Vagina (tissue), 2 donors: ENCODE measurements at places on chromosomes 13 and 19.

GRCh38 chr19:50952910-50953309 is at the start of gene KLK5:
KLK5 (minus strand) TSS chr19:50953038; CDS start chr19:50952657, 381 bp downstream.
- no peak for DNase-seq

DNA sequence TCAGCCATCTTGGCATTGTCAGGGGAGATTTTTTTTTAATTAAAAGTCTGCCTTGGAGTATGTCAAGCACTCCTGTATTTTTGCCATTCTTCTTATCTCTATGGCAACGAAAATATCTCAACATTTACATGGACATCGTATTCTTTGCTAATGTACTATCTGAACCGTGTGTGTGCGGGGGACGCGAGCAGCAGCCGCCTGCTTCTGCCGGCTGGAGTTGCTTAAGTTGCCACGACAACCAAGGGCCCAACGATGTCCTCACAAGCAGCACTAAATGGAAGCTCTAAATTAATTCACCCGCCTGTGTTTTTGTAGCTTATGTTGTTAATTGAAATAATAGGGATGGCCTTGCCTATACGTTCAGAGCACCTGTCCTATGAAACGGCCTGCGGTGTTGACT is 309.5 kb downstream of the TEX29 start:
- DNase-seq: no peak

DNA sequence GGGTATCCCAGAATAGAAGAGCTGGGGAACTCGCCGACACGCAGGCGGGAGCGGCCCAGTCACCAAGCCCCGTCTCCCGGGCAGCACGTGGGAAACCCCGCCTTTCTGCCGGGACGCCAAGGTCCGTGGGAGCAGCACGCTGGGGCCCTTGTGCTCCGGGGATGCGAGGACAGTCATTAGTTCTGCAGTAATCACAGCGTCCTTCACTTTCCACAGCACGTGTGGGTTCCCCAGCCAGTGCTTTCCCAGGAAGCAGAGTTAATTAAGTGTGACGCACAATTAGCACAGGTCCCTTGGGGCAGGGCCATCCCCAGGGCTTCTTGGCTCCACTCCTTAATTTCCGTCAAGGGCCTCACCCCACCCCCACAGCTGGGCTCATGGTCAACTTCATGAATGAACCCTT is 64.3 kb upstream of the C13orf46 start:
- no peak for DNase-seq

DNA sequence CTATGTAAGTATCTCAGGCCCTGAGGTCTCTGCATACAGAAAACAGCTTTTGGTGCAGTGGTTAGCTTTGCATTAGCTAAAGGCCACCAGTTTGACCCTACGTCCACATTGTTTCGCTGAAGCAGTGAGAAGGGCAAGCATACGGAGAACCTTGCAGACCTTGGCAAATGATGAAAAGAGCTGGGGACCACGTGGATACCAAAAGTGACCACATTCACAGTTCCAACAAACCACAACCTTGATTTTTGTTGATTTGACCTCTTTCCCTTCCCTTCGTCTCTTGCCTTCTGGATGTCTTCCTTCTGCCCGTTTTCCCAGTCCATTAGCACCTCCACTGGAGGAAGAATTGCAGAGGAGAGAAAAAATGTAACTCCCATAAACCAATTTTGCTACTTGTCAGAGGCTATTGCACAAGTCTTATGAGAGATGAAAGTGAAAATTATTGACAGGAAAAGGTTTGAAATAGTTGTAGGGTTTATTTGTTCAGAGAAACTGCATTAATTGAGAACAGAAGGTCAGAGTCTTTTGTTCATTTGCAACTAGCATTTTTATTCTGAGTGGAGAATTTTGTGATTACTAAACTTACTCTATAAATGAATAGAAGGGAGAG is 293.9 kb upstream of the HTR2A start:
- DNase-seq: no peak

DNA sequence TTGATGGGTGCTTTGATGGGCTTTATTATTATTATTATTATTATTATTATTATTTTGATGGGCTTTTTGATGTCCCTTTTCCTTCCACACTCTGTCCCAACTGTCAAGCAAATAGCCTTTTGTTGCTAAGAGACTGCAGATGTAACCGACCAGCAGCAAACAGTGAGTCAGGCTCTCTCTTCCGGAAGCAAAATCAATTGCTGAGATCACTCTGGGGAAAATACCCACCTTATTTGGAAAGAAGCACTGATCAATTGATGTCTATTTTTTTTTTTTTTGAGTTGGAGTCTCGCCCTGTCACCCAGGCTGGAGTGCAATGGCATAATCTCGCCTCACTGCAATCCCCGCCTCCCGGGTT is 2.9 kb downstream of the LDLR start:
- DNase-seq: no peak

GRCh38 chr13:39676315-39676876 is 20.9 kb downstream of the COG6 start:
- no peak for DNase-seq

GRCh38 chr13:75414036-75414827 is 67.7 kb downstream of the TBC1D4 start:
- DNase-seq: no peak

DNA sequence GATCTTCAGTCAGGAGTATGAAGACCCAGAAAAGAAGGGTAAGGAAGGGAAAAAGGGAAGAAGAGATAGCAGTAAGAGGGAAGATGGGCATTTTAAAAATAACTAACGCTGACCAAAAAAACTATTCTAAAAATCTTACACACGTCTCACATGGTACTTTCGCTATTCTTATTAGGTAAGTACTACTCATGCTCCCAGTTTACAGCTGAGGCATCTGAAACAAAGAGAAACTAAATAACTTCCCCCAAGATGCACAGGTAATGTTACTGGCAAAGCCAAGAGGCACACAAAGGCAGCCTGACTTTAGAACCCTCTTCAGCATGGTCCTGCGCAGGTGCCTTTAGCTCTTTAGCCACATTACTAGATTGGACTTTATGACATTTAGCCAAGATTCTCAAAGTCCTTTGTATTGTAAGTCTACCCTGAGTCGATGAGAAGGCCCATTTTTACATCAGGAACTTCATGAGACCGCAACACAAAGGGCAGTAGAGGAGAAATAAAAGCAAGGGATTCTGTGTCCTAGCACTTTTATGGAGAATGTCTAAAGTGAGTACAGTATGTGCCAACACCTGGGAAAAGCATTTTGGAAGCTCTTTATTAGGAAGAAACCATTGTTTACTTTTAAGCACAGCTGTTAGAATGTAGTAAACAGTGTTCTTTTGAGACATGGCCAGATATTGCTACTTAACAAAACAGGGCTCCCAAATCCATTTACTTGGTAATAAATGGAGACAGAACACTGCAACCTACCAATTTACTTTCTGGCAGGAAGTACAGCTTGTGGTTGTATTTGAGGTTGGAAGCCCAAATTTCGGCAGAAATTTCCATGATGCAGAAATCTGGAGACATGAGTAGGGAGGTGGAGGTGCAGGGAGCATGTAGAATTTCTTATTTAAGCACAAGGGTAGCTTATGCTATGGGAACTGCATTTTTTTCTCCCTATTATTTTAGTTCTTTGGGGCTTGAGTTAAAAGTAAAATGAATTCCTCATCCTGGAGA is 250.7 kb downstream of the KCTD12 start:
- DNase-seq: no peak

DNA sequence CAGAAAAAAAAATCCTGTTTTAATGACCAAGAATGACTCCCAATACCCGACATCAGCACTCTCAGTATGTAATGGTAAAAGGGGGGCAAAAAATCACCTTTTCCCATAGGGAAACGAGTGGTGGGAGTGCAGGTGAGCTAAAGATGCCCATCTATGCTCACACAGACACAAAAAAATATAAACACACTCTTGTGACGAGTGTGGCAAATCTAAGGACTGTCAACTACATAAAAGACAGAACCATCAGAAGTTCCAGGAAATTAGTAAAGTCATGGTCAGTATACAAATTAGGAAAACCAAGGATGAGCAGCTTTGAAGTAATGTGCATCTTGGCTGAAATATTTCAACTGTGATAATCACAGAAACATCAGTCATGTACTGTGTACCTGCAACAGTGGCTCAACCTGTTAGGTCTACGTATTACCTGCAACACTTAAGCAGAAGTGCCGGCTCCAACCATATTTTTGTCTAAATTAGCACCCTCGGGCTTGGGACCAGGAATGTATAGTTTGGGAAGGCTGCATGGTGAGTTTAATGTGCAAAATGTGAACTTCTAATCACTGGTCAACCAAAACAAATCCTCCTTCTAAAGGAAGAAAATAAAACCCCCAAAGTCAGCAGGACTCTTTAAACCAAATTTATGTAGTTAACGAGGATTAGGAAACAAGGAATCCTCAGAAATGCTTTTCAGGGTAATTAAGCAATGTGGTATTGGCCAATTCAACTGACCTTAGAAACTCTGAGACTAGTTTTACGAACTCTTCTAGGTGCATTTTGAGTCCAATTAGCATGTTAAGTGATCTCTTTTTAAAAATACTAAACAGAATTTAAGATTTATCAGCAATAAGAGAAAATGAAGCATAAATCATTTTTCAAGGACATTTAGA is 24.3 kb downstream of the ANKRD10 start:
- DNase-seq: no peak

DNA sequence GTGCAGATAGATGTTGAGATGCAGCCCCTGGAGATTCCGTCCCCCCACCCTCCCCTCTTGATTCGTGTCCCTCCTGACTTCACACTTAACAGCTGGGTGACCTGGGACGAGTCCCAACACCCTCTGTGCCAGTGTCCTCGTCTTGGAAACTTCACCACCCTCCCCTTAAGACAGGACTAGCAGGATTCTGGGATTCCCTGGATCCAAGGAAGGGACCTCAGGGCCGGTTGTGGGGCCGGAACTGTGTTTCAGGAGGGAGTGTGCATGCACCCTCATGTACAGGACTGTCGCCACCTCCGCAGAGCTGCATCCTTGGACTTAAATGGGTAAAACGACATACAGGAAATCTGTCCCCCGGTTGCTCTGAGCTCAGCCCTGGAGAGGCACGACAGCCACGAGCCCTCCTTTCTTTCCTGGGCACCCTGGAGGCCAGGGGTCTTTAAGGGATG is 990 bp downstream of the MYO9B start:
- no peak for DNase-seq

DNA sequence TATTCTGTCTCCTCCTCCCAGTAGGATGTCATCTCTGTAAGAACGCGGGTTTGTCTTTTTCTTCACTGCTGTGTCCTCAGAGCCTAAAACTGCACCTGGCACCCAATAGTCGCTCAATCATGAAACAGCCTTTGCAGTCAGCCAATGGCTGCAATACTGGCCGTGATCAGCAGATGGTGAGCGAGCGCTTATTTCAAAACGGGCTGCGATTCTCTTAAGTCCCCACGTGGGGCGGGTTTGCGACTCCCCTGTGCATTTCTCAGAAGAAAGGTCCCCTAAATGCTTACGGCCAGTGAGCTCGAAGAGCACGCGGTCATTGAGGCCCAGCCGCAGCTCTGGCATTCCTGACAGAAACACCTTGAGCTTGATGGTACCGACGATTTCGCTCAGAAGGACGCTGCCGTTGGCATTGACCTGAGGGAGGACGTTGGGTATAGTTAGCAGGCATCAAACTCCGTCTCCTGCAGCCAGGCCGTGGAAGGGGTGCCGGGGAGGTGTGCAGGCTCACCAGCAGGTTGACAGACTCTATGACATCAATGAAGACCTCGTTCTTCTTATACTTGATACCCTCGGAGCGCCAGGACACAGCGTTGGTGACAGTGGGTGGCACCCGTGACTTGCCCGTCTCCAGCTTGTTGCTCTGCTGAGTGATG is 6.0 kb downstream of the AP1M2 start:
- no peak for DNase-seq

DNA sequence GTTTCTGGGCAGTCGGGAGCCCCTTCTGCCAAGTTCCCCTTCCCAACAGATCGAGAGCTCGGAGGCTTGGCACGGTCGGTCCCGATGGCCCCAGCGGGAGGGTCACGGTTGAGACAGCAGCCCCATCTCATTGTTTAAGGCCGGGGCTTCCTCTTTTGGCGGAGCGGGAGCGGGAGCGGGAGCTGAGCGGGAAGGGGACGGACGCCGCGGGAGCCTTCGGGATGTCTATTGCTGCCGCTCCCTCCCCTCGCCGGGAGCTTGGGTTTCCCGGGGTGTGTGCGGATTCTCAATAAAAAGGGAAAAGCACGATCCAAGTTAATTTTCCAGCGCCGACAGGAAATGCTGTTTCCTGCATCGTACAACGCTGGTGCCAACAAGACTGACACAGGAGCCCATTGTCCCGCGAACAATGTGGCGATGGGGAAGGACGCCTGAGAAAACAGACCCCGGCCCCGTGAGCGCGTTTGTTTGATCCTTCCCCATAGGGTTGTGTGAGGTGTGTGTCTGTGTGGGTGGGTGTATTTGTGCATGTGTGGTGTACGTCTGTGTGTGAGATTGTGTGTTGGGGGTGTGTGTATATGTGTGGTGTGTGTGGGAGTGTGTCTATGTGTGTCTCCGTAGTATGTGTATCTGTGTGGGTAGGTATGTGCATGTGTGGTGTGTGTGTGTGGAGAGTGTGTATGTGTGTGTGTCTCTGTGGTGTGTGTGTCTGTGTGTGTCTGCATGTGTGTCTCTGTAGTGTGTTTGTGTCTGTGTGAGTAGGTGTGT is 36.3 kb upstream of the FLT1 start:
- DNase-seq: no peak

DNA sequence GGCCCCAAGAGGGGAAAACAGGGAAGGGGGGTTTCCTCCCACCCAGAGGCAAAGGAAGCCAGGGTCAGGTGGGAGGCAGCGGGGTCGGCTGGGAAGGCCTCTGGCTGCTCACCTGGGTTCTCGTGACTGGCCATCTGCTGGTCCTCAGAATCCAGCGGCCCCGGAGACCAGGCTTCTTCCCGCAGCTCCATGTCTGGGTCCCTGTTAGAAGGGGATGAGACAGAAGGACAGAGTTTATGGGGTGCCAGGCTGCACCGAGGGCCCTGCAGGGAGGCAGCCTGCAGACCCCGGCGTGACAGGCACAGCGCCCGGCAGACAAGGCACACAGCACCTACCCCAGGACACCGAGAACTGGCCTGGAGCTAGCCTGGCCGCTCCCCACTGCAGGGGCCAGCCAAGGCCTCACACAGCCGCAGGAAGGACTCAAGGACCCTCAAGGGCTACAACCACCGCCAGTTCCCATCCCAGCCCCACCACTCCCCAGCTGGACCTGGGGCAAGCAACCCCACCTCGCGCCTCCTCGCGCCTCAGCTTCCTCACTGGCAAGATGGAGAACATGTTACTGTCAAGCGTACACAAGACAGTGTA is 18.0 kb downstream of the ZNF787 start:
- DNase-seq: no peak

DNA sequence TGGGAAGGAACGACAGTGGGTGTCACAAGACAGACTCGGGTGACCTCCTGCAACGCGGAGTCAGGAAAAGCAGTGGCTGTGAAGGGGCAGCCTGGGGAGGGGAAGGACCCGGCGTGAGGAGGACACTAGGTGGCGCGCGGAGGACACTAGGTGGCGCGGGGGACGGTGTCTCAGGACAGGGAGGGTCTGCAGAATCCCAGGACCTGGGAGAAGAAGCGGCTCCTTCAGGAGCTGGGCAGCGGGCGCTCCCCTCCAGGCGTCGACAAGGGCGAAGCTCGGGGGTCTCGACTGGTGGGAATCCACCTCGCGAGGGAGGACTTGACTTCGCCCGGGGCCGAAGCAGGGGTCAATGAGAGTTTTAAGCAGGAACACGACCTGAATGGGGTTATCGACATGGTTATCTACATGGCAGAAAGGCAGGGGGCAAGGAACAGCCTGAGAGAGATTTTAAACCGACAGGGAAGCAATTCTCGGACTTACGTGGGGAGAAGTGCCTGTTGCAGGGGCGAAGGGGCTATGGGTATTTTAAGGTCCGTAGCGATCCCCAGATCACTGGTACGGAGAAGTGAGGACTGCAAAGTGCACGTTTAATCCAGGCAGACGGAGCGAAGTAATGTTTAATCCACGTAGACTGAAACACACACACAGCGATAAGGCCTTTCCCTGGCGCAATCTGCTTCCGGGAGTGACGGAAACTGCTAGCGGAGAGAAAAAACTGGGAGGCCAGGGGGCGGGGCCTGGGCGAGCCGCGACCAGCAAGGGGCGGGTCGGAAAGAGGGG is at the start of gene ZNF616:
Gene ZNF616 (minus strand): TSS at position 687 of the 780 bp plus-strand sequence. CDS start 9,426 bp downstream, outside the sequence.
- peak; percentile 94 for DNase-seq
